Dorsolateral prefrontal cortex (tissue), 122 donors: ENCODE measurements at places on chromosomes 7 and 10.

GRCh38 chr10:35874311-35875015 is 232.4 kb upstream of the FZD8 start:
- no peak for DNase-seq

- DNase-seq: no peak
Measured at GRCh38 chr10:5314840-5315239, 49.9 kb upstream of the UCN3 start.

DNA sequence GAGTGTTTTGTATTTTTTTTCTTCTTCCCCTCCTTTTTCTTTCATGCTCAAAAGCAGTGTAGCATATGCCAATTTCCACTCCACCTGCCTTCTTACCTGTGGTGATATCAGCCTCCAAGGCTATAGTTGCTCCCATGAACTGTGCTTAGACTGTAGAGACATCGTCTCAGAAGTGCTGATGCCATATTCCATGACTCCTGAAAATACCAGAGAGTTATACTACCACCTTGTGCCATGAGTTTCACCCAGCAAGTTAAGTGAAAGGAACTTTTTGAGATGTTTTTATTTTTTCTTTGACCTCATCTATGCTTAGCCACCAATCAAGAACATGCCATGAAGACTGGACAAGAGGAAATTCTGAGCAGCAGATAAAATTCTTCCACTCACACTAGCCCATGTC is 142.8 kb upstream of the SEMA3E start:
- no peak for DNase-seq

DNA sequence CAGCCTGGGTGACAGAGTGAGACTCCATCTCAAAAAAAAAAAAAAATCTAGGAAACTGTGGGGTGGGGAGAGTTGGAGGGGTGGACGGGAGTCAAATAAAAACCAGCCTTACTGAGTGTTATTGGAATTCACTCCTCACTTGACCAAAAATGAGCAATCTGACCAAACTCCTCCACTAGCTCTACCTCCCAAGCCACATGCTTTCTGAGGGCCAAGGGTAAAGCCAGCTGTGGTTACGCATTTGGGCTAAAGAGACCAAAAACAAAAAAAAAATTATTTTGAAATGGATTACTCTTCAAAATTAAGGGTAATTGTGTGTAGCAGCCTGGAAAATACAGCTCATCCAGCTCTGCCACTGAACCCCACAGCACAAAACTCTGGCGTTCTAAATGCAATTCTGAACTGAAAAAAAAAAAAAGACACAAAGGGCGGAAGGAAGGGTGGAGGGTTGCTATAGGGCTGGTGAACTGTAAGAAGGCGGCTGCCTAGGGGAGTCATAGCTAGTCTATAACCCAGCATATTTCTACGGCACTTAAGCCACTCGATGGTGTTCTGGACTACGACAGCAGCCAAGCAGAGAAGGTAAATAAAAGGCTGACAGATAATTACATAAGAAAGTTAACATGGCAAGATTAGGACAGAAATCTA is 7.8 kb downstream of the ELMO1 start:
- DNase-seq: no peak

GRCh38 chr10:107969936-107970335 is 805.4 kb upstream of the SORCS1 start:
- no peak for DNase-seq

- DNase-seq: no peak
Measured at GRCh38 chr7:28812616-28813015, 145.5 kb downstream of the TRIL start.

DNA sequence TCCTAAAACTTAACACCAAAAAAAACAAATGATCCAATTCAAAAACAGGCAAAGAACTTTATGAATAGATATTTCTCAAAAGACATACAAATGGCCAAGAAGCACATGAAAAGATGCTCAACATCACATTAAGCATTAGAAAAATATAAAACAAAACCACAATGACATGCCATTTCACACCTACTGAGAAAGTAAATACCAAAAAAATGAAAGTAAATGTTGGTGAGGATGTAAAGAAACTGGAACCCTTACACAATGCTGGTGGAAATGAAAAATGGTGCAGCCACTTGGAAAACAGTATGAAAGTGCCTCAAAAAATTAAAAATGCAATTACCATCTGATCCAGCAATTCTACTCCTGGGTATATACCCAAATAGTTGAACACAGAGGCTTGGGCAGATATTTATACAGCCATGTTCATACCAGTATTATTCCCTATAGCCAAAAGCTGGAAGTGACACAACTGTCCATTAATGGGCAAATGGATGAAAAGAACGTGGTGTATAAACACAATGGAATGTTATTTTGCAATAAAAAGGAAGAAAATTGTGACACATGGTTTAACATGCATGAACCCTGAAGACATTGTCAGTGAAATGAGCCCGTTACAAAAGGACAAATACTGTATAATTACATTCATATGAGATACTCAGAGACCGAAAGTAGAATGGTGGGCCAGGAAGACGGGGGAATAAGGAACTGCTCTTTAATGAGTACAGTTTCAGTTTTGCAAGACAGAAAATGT is 89.0 kb downstream of the JMJD1C start:
- no peak for DNase-seq

- DNase-seq: no peak
Measured at GRCh38 chr10:98636921-98637329, 190.2 kb upstream of the HPS1 start.

DNA sequence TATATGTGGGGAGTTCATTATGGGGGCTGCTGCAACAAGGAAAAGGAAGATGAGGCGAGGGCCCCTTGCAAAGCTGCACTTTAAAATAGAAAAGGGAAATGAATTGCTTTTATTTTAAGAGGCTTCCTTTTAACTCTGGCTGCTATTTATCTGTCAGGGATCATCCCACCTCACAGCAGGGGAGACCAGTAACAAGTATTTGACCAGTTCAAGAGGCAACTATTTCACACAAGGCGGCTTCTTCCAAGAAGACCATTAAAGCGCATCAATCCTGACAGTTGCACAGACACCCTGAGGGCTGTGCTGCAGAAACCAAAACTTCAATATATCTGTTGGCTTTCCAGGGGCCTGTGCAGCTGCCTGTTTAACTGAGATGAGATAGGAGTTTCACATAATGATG is 1009.2 kb downstream of the SORCS3 start:
- DNase-seq: no peak
